ENCODE measurements at places on chromosomes 3 and 15.

GRCh38 chr15:25641361-25641760 is 202.5 kb upstream of the UBE3A start:
- DNase-seq, result no peak

GRCh38 chr3:59143447-59143846 is 93.6 kb upstream of the CFAP20DC start:
- DNase-seq, result no peak

DNA sequence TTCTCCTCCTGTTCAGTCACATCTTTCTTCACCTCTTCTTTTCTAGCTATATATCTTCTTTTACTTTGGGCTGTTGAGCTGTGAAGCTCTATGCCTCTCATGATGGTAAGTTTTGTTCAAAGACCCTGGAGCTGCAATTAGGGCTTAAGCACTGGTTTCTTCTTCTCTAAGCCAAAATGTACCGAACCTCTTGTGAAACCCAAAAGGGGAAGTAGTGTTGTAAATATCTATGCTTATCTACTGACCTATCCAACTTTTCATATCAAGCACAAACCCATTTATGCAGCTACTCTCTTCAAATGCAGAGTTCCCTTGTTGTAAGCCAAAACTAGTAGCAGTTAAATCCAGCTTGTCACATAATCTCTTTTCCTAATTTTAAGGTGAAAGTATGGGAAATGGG is 123.6 kb upstream of the CD96 start:
- no peak for DNase-seq

- no peak for DNase-seq
These were observed 12.7 kb upstream of the SACM1L start for GRCh38 chr3:45676325-45677032.

GRCh38 chr15:100770661-100771584 is 108.7 kb upstream of the ALDH1A3 start:
- no peak for DNase-seq

GRCh38 chr15:26983822-26984221 is 12.8 kb downstream of the GABRG3 start:
- no peak for DNase-seq

- no peak for DNase-seq
These were observed 46.6 kb downstream of the EPHB3 start for GRCh38 chr3:184608209-184608608.

- DNase-seq, result no peak
These were observed 63.8 kb downstream of the PEX5L start for GRCh38 chr3:179972881-179973423.
